Transverse colon (tissue), 4 donors: ENCODE measurements at places on chromosomes 5 and 9. TPM values are rescaled to one million over a fixed set of nuclear protein-coding genes. Genes with fewer than 3 reads are reported as not detected.

The FLT4 gene
- 16.1 TPM for total RNA-seq

The SPOCK1 gene
- total RNA-seq = 34.8 TPM

The ANKRD34B gene
- not detected for total RNA-seq

The FOXD4L4 gene
- total RNA-seq = not detected

The UNC5A gene
- total RNA-seq = not detected

The GPR150 gene
- 0.41 TPM for total RNA-seq

The RETREG1 gene
- total RNA-seq = 93.5 TPM

The RAI14 gene
- 13.9 TPM for total RNA-seq

The AMBP gene
- not detected for total RNA-seq

The FOXI1 gene
- not detected for total RNA-seq

The GRHPR gene
- total RNA-seq = 106 TPM

The ACTL7B gene
- not detected for total RNA-seq

The RPL7A gene
- 725 TPM for total RNA-seq

The STKLD1 gene
- total RNA-seq = not detected

The KIF24 gene
- 0.82 TPM for total RNA-seq

The CCDC69 gene
- 56.5 TPM for total RNA-seq

The HAVCR2 gene
- 0.20 TPM for total RNA-seq

The CDKN2B gene
- 201 TPM for total RNA-seq

The CDK9 gene
- total RNA-seq = 32.6 TPM

The GNA14 gene
- 64.9 TPM for total RNA-seq

The DEPDC1B gene
- not detected for total RNA-seq

The IL31RA gene
- not detected for total RNA-seq

The FOXD1 gene
- not detected for total RNA-seq

The REEP5 gene
- 63.5 TPM for total RNA-seq

The SHISAL2B gene
- not detected for total RNA-seq

The CARD6 gene
- 0.60 TPM for total RNA-seq

The RASEF gene
- 74.9 TPM for total RNA-seq

The LCN9 gene
- total RNA-seq = not detected

The CDO1 gene
- total RNA-seq = 4.4 TPM

The PCDHA12 gene
- not detected for total RNA-seq
